ENCODE measurements at places on chromosomes 2 and 18.

- DNase-seq: no peak
Measured at GRCh38 chr2:237390235-237390634, 23.7 kb downstream of the COL6A3 start.

DNA sequence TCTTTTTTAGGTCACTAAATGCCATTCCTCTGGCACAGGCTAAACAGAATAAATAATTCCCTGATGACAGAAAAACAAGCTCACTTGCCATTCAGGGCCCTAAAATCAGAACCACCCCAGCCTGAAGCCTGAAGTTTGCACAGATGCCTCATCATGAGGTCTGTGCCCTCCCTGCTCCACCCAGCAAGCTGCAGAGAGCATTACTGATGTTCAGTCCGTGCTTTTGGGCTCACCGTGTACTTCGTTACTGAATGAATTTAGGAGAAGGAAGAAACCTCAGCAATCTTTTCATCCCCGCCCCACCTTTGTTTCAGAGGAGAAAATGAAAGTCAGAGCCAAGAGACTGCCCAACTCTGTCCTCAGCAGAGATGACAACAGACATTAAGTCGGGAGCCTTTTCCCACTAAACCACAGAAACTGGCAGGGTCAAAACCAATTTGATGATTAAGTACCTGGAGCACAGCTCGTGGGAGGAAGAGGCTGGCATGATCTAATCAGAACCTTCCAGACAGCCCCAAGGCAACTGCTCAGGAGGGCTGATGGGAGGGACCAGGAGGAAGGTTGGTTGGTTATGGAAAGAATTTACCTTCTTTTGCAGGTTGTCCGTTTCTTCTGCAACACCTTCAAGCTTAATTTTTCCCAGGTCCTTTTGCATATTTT lies 122.7 kb downstream of the LAMA1 start:
- DNase-seq: no peak

DNA sequence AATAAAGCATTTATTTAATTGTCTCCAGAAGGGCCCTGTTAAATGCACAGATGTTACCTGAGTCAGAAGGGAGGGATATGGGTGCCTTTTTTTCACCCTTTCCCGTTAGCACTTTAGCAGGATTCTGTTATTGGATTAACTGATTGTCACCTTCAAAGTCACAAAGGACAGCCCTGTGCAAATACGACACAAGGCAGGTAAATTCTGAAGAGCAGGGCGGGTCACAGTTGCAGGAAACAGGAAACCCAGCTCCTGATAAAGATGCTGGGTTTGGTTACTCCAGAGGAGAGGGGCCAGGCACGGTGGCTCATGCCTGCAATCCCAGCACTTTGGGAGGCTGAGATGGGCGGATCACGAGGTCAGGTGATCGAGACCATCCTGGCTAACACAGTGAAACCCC lies 11.4 kb upstream of the PKDCC start:
- no peak for DNase-seq

GRCh38 chr2:227504700-227505099 lies 32.7 kb downstream of the AGFG1 start:
- no peak for DNase-seq

GRCh38 chr2:116687371-116687770 lies 1127.1 kb upstream of the DDX18 start:
- no peak for DNase-seq

Measured in CD4-positive, alpha-beta T cell treated with Interferon alpha-2 for 1 hour (primary cell).